ENCODE measurements at places on chromosomes 6 and 20.

DNA sequence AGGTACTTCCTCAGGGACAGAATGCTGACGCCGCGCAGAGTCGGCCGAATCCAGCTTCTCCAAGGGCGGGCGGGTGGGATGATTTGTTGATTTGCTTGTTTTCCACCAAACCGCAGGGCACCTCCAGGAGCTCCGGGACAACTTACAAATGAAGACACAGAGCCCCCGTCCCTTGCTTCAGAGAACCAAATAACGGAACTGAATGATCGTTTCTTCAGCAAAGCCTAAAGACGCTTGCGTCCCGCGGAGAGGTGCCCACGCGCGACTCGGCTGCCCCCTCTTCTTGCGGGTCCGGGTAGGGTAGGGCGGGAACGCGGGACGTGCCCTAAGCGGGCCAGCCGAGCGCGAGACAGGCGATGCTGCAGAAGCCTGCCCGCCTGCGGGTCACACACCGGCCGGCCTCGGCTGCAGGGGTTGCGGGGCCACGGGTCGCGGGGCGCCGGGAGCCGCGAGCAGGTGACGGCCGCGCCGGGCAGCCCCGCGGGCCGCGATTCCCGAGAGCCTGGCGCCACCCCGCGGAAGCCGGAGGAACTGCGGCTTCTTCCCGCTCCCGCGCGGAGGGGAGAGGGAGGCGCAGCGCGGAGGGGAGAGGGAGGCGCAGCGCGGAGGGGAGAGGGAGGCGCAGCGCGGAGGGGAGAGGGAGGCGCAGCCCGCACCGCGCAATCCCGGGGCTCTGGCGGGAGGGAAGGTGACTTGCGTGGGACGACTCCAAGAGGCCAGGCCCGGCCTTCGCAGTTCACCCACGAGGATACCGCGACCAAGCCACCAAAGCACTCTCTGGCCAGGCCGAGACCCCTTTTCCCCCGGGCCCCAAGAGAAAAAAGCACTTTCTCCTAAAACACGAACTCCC is 7.7 kb upstream of the FOXF2 start:
- peak; percentile 73 for DNase-seq

GRCh38 chr6:169763881-169764280 is 12.5 kb downstream of the ERMARD start:
- DNase-seq, result no peak

DNA sequence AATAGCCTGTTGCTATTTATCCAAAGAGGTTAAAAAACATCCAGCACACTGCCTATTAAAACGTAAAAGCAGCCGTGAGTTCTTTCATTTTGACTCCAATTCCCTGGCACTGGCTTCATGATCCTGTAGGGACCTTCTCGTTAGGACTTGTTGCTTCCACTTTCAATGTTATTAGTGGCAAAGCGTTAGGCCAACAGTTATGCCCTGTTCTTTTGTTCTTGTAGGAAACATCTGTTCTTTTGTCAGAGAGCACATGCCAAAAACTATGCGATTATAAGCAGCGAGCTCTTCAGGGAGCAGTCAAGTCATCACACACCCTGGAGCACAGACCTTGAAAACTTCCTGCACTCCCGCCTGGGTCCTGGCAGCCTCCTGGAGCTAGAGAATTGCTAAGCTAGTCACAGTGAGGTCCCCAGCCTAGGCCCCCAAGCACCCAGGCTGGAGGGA is 609.5 kb upstream of the ARID1B start:
- DNase-seq, result no peak

GRCh38 chr6:11009353-11009752 is 34.8 kb downstream of the ELOVL2 start:
- peak; percentile 62 for DNase-seq

- peak; percentile 87 for DNase-seq
Measured at GRCh38 chr6:12324099-12324498, 33.9 kb downstream of the EDN1 start.

- DNase-seq, result no peak
Measured at GRCh38 chr6:90976341-90976740, 389.5 kb upstream of the MAP3K7 start.

DNA sequence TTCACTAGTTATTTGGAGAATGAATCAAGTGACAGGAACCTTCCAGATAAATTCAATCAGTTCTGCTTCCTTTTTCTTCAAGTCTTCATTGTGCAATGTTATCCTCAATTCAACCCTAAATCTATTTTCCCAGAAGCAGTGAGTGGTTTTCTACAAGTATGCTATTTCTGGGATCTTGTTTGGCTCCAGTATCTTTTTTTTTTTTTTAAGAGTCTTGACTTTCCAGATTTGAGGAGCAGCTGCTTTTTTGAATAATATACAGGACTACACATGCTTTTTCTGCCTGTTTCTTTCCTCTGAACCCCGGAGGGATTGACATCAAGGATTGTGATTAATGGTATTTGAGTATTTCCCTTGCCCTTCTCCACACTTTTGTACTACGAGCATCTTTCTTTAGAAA is 339.2 kb upstream of the JAG1 start:
- DNase-seq, result no peak

- peak; percentile 60 for DNase-seq
Measured at GRCh38 chr6:116557893-116558292, 4.3 kb downstream of the CALHM4 start.

DNA sequence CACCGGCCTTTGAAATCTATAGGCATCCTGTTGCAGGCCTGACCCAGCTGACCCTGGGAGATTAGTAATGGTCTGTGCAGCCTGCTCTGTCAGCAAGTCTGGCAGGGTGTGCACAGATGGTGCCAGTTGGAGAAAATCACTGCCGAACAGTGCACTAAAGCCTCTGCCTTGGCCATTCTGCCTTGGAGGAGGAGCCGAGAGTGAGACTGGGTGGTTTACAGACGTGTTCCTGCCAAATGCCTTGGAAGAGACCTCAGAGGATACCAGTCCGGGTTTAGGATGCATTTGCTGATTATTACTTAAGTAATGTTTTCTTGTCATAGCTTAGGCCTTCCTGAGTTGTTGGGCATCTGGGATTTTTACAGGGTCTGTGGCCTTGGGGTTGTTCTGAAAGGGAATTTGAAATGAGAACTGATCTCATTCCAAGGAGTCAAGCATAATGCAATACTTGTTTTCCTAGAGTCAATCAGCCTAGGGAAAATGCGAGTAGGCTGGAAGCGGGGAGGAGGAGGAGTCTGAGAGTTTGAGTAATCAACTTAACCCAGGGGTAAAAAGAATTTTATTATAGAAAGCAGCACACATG is 292.1 kb downstream of the SOX4 start:
- peak; percentile 63 for DNase-seq

DNA sequence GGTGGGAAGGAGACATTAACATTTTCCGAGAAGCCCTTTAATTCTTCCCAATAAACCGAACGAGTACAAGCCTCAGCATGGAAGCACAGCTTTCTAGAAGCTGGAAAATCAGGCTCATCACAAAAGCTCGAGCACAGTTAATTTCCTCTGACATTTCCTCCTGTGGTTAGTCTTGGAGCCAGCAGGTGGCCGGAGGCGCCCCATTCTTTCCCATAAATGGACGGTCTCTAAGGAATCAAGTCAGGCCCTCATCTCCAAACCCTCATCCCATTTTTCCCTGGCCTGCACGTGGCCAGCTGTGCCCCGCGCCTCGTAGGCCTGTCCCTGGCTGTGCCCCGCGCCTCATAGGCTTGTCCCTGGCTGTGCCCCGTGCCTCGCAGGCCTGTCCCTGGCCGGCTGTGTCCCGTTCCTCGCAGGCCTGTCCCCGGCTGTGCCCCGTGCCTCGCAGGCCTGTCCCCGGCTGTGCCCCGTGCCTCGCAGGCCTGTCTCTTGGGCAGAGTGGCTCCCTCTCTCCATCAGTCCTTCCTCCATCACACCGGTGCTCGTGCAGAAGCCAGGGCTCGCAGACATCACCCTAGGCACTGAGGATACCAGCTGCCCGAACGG is 19.7 kb upstream of the NTSR1 start:
- DNase-seq, result no peak

GRCh38 chr6:278494-278893 is 13.8 kb upstream of the DUSP22 start:
- DNase-seq, result no peak

- no peak for DNase-seq
Measured at GRCh38 chr6:56073761-56074160, 173.6 kb downstream of the COL21A1 start.

DNA sequence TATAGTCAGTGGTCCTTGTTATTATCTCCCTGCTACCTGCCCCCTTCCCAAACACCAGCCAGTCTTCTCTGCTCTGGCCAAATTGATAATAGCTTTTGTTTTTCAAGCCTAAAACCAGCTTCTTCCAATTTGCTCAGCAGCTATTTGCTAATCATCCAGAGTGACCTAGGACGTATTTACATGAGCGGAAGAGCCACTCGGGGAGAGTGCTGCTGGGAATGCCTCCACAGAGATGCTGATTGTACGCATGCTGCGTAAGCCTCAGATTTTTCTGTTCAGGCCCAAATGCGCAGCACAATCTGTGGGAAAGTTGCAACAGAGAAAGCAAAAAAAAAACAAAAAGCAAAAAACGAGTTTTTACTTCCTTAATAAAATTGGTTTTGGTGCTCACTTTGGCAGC is 24.4 kb upstream of the ID1 start:
- DNase-seq, result no peak

DNA sequence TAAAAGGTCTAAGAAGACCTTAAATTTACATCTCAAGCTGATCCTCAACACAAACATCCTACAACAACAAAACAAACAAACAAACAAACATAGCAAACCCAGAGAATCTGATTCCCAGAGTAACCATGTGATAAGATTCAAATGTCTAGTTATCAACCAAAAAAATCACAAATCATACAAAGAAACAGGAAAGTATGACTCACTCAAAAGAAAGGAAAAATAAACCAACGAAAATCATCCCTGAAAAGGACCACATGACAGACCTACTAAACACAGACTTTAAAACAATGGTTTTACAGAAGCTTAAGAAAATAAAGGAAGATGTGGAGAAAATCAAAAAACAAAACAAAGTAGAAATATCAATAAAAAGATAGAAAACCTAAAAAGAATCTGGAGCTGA is 18.1 kb downstream of the VNN1 start:
- DNase-seq, result no peak

- DNase-seq, result no peak
Measured at GRCh38 chr6:53321701-53322100, 27.0 kb downstream of the ELOVL5 start.

DNA sequence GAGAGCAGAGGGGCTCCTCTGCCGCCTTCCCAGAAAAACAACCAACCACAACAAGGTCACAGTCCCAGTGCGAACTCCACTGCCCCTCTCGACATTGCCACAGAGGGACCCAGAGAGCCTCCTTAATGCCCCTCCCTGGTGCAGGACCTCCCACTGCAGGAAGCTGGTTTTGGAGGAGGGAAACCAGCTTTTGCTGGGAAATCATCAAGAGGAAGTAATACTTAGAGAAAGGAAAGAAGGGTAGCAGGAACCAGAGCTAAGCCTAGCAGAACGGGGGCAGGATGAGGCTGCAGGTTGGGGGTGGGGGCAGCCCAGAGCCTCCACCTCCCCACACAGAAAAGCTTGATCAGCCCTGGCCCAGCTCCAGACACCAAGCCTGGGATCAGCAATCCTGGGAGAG is 37.7 kb upstream of the SIRPA start:
- no peak for DNase-seq

DNA sequence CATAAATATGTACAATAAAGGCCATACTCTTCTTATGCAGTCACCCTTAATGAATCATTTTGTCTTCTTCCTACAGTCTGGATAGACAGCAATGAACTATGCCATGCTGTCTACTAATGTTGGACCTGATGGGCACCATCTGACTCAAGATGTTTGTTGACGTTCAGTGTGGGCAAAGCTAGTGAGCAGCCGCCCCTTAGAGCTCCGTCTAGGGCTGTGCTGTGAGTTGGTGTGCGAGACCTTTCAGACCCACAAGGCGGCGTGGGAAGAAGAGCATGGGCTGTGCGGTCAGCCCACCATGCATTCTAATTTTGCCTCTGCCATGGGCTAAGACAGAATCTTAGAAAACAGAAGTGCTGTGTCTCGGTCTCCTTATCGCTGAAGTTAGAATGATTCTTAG is 829.4 kb downstream of the QKI start:
- no peak for DNase-seq

DNA sequence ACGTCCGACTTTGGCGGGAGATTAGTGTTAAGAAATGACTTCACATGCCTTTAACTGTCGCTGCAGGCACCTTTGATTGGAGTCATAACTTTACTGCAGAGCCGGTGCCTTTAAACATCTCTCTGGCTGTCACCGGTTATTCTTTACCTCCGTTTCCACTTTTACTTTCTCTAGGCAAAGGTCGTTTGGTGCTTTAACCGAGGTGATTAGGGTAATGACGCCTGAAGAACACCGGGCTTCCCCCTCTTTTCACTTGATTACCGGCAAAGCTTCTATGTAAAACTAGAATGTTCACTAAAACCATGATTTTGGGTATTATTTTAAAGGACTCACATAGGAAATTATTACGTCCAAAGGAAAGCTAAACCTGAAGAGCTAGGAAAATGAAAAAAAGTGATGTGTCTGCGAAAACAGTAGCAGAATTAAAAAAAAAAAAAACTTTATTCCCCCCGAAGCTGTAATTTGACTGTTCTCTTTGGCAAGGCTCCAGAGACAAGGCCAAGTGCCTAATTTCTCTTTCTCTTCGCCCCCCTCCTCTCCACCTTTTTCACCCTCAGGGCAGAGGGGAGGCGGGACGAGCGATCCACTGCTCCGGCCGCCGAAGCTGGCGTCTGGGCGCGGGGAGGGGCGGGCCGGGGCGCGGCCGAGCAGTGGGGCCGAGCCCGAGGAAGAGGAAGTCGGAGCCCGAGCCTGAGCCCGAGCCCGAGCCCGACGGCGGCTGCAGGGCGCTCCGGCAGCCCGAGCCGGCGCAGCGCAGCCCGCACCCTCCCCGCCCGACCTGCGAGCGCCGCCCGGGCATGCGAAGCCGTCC is at the start of gene PLEKHG1:
Gene PLEKHG1 (plus strand): TSS at position 687 of the 811 bp plus-strand sequence. CDS start 133,797 bp downstream, outside the sequence.
- peak; percentile 86 for DNase-seq

- DNase-seq, result no peak
Measured at GRCh38 chr6:143187238-143187923, 126.7 kb downstream of the AIG1 start.

DNA sequence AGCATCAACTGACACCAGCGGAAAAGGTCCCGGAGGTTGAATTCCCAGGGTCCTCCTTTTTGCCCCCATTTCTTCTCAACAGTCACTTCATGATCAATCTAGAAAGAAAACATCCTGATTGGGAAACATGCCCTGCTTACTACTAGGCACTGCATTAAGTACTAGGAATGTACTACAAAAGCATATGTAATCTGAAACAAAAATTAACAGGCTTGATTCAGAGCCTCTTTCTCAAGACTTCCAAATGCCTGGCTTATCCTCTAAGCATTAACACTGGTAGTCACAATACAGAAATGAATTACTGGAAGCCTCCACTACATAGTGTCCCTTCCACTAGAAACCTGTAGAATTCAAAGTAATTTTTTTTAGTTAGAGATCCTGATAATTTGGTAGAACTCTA is 84.5 kb upstream of the LYRM2 start:
- no peak for DNase-seq
